Motor neuron (in vitro differentiated cells): ENCODE measurements at places on chromosomes 3 and 15. TPM values are rescaled to one million over a fixed set of nuclear protein-coding genes. Genes with fewer than 3 reads are reported as not detected.

GOLGA8S gene
- total RNA-seq: 0.05 TPM in 1 of 2 replicates, not detected in the other

DNA sequence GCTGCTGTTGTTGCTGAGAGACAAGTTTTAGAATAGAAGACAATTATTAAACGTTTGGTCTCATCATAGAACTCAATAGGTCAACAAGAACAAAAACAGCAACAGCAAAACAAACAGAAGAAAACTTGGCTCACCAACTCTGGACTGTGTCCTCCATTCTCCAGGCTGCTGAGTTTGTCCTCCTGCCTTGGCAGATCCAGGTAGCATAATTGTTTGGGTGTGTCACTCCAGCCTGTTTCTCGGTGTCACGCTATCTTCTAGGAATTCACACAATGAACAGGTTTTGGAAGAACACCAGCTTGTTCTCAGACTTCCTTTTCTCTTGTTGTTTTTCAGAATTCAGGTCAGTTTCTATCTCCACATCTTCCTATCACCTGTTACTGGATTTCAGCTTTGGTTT, 34.7 kb downstream of the ARRDC4 start:
- no peak for ATAC-seq

DNA sequence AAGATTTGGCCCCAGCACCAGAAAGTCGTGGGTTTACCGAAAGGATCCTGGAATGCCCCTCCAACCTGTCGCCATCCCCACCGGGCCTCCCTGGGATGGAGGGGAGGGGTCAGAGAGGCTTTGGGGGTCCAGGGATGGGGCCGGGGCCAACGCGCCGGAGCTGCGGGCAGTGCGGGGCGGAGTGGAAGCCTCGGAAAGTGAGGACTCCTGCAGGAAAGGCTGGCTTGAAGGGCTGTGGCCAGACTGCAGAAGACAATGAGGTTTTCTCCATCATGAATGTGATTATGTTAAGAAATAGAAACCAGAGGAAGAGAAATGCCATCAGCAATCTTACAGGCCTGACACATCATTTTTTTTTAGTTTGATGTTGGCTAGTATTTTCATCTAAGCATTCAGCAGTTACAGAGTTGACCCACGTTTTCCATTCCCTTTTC, 738 bp downstream of the YEATS2 start:
- ATAC-seq: peak; percentile 17

DNA sequence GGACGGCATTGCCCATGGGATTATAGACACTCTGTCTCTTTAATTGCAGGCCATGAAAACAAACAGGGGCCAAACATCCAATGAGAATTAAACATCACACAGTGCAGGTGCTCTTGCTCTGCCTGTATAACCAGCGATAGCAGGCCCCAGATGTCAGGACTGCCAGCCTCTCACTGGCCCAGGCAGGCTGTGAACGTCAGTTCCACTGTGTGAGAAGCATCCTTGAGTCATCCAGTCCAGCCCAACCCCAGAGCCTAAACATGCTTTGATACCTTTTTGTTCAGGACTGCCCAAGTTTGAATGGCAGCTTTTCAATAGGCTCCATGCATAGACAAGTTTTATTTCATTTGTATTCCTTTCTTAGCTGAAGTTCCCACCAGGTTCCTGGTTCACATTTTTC, 189.8 kb downstream of the SLCO3A1 start:
- no peak for ATAC-seq

- peak; percentile 3 for ATAC-seq
These were observed 760 bp downstream of the FANCI start for GRCh38 chr15:89244574-89244903.

- no peak for ATAC-seq
These were observed 297.7 kb downstream of the LRTM1 start for GRCh38 chr3:54630101-54630623.

DNA sequence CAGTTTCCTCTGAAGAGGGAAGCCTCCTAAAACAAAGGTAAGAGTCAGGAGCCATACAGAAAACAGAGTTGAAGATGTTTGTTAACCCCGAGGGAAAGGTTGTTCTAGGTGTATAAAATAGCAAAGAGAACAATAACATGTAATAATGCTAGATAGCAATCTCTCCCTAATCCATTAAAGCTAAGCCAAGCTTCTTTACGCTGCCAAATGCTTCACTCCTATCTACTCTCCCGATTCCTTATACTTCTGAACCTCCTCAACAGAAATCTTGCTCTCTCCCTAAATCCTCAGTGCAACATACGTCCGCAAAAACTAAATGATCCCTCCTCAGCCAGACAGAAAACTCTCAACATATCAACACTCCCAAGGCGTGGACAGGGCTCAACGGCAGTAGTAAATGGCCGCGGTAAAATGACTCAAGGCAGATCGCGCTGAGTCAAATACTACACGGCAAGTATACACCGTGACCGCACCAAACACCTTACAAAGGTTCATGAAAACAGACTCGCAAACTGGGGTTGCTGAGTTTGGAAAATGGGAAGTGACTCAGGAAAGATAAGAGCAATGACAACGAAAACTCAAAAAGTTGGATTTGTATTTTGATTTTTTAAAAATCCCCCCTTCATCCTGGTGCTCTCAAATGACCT, 682 bp downstream of the CLDND1 start:
- peak; percentile 31 for ATAC-seq

- peak; percentile 61 for ATAC-seq
These were observed 427.5 kb downstream of the PDCD6IP start for GRCh38 chr3:34225821-34226366.
